ENCODE measurements at places on chromosomes 7 and 10. TPM values are rescaled to one million over a fixed set of nuclear protein-coding genes. Genes with fewer than 3 reads are reported as not detected.

Gene MAGI2
- 1.2 TPM for polyA plus RNA-seq

Gene TET1
- polyA plus RNA-seq, result 1.1 TPM

Gene GIMAP5
- not detected for polyA plus RNA-seq

Gene ELFN1
- polyA plus RNA-seq, result 0.99 TPM

Measured in BJ (cell line).